ENCODE measurements at places on chromosomes 5 and 9.

GRCh38 chr5:107487056-107487542 is 183.6 kb downstream of the EFNA5 start:
- no peak for DNase-seq

DNA sequence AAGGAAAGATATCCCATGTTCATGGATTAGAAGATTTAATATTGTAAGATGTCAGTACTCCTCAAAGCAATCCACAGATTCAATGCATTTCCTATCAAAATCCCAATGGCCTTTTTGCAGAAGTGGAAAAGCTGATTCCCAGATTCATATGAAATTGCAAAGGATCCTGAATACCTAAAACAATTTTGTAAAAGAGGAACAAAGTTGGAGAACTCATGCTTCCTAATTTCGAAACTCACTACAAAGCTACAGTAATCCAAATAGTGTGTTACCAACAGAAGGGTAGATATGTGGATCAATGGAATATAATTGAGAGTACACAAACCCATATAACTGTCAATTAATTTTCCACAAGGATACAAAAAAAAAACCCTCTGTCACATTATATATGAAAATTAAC is 154.3 kb upstream of the ZNF618 start:
- DNase-seq = no peak

- DNase-seq = no peak
These were observed 2.5 kb downstream of the PDCD1LG2 start for GRCh38 chr9:5512658-5513452.

DNA sequence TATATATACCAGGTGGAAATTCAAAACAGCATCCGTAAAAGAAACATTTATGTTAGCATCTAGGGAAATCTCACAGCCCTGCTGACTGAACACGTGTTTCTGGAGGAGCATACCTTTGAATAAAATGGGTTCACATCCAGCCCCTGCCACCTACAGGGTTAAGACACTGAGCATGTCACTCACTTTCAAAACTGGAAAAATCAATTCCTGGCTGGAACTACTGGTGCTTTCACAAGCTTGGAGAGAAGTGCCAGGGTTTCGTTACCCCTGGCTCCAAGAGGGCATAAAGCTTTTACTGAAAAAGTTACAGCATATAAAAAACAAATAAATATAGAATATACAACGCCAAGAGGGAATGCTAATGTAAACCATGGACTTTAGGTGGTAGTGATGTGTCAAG is 48.0 kb downstream of the SERINC5 start:
- no peak for DNase-seq

GRCh38 chr5:93623153-93623552 is 40.1 kb downstream of the NR2F1 start:
- no peak for DNase-seq

DNA sequence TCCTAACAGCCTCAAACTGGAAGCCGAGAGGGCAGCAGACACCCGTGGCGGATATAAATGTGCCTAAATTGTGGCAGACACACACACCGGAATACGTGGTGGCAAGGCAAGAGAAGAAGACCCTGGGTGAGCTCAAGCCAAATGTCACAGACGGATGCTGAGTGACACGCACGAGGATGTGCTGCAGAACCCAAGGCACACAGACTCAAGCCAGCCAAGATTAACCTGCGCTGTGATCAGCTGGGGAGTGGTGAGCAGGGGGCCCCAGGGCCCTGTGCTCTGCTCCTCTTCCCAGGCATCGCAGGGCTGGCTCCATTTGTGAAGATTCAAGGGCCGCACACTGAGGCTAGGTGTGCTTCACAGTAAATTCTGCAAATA is 16.4 kb downstream of the SEMA4D start:
- no peak for DNase-seq

- no peak for DNase-seq
These were observed 1.6 kb downstream of the RAD23B start for GRCh38 chr9:107284636-107285035.

GRCh38 chr9:135126451-135127187 is 39.2 kb downstream of the OLFM1 start:
- DNase-seq = peak; percentile 11
